ENCODE measurements at places on chromosomes 13 and 19.

DNA sequence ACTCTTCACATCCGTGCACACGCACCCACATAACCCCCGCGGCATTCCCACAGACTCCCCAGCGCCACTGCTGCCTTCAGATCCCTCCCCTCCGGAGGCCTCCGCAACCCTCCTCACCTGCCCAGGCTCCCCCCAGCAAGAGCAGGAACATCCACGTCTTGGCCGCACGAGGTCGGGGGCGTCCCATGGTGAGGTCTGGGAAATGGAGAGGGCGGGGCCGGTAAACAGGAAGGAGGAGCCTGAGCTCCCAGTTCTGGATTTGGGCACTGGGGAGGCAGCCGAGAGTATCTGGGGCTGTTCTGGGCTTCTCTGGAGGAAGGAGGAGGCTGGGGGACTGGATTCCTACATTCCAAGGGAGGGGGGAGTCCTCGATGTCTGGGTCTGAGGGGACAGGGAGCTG lies 423 bp downstream of the KLK8 start:
- no peak for DNase-seq

GRCh38 chr13:22703601-22704209 lies 477.1 kb upstream of the SGCG start:
- no peak for DNase-seq

- DNase-seq = no peak
These were observed 12.4 kb downstream of the RTN2 start for GRCh38 chr19:45484273-45484945.

DNA sequence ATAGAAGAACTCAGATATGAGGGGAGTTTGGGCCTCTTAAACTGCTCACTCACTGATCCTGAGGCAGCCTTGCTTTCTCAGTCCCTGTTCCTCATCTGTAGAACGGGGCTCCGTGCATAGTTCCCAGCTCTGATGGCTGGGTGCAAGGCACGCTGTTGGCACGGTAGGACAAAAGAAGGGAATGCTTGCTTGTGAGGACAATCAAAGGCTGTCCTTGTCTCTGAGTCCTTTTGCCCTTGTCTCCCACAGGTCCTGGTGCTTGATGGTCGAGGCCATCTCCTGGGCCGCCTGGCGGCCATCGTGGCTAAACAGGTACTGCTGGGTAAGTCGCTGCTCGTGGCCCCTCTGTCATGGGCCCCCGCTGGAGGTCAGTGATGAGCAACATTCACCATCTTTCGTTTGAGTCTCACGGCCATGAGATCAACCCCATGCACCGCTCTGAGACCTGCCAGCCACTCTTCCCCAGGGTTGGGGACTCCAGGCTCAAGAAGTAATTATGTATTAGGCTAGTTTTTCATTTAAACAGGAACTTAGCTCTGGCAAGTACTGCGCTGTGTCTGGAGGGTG lies 2.3 kb downstream of the RPL13A start:
- DNase-seq = no peak

DNA sequence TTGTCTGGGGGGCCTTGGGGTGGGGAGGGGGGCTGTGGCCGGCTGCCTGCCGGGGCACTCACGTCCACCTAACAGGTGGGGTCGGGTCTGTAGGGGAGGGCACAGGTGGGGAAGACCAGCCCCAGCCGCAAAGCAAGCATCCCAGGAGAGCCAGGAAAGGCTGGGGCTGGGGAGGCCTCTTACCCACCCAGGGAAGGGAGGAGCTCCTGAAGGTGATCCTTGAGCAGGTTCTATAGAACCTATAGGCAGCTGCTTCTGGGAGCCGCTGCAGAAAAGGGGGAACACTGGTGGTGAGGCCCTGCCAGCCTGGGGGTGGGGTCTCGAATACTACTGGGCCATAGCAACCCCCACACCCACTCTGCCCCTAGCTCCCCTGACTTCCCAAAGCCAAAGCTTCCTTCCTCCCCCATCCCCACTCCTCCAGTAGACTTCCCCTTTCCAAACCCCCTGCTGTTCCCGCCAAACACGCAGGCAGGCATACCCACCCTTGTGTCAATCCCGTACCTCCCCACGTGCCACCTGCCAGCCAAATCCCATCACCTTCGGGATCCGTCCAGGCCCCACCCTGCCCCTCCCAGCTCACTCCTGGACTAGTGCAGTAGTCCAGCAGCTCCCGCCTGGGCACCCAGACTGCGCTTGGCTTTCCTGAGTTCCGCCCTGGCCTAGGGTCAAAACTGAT lies 5.6 kb downstream of the KLF16 start:
- DNase-seq = no peak

DNA sequence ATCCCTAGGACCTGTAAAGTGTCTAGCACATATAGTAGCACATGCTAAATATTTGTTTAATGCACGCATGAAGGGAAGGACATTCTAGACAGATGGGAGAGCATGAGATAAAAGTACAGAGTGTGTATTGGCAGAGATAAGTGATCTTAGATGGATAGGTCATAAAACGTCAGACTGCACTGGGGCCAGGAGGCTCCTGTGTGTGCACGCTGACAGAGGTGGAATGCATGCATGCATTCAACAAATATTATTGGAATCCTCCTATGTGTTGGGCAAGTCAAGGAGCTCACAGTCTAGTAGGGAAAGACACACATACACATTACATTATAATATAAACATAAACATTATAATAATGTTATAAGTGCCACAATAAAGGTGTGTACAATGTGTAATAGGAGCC lies 73.3 kb downstream of the FGF9 start:
- no peak for DNase-seq

- DNase-seq = no peak
These were observed 7.1 kb upstream of the ERVV-2 start for GRCh38 chr19:53037101-53038097.

GRCh38 chr13:39418424-39418823 lies 184.6 kb downstream of the LHFPL6 start:
- no peak for DNase-seq

GRCh38 chr19:6227936-6228325 lies 51.8 kb downstream of the MLLT1 start:
- DNase-seq = no peak

DNA sequence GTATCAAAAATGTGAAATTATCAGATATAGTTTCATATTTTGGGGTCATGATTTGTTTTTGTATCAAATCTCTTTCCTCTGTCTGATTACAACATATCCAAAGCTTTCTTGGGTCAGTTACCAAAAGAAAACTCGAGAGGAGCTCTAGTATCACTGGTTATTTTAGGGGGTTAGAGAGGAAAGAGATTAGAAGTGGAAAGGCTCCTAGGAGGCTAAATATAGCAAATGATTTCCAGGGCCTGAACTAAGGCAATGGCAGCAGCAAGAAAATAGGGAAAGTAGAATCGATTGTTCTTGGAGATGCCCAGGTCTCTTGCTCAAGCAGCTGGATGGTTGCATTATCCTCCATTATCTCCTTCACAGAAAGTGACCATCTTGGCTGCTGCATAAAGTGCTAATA lies 72.9 kb downstream of the NHLRC3 start:
- DNase-seq = no peak

GRCh38 chr13:59879281-59879680 lies 284.4 kb downstream of the DIAPH3 start:
- DNase-seq = no peak

- no peak for DNase-seq
These were observed 59.5 kb upstream of the FGF14 start for GRCh38 chr13:102461302-102461701.

- DNase-seq = no peak
These were observed 1345.0 kb upstream of the SLC10A2 start for GRCh38 chr13:104411141-104411765.

- DNase-seq = no peak
These were observed 35.2 kb upstream of the MIR17HG start for GRCh38 chr13:91312324-91312723.

- no peak for DNase-seq
These were observed 315.9 kb downstream of the SLC7A1 start for GRCh38 chr13:29279356-29280254.

DNA sequence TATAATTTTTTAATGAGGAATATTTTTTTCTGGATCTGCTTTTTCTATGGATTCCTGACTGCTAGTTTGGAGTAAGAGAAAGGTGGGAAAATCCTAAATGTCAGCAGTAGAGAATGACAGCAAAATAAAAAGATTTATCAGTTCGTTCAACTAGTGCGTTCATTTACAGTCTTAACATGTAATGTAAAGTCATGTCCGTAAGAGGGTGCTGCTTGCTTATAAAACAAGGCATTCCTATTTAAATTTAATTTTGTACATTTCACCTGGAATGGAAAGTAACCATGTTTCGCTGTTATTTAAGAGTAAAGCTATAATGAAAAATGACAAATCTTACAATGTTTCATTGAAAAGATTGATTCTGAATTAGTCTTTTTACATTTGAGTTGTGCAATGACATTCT lies 76.6 kb downstream of the ZMYM2 start:
- no peak for DNase-seq

GRCh38 chr13:105764486-105764885 lies 771.0 kb downstream of the EFNB2 start:
- DNase-seq = no peak

GRCh38 chr13:112926003-112926402 lies 43.0 kb upstream of the MCF2L start:
- DNase-seq = no peak

DNA sequence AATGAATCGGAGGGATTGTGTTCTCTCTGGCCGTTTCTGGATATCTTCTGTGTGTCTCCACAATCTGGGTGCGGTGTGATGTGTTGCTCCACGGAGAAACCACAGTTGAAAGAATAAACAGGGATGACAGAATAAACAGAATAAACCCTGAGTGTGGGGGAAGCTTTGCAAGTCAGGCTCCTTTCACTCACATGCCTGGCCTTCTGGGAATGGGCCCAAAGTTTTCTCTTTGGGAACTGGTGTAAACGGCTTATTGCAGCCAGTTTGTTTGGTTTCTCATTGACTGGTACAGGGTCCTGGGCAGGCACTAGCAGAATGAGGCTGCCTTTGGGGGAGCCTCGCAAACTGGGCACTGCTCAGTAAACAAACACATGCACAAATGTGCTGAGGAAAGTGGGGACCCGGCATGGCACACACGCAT lies 324.7 kb downstream of the DLEU7 start:
- no peak for DNase-seq
